ENCODE measurements at places on chromosomes 1 and 21.

- DNase-seq: no peak
Observed at GRCh38 chr21:31606081-31606874, 53.2 kb upstream of the SOD1 start.

DNA sequence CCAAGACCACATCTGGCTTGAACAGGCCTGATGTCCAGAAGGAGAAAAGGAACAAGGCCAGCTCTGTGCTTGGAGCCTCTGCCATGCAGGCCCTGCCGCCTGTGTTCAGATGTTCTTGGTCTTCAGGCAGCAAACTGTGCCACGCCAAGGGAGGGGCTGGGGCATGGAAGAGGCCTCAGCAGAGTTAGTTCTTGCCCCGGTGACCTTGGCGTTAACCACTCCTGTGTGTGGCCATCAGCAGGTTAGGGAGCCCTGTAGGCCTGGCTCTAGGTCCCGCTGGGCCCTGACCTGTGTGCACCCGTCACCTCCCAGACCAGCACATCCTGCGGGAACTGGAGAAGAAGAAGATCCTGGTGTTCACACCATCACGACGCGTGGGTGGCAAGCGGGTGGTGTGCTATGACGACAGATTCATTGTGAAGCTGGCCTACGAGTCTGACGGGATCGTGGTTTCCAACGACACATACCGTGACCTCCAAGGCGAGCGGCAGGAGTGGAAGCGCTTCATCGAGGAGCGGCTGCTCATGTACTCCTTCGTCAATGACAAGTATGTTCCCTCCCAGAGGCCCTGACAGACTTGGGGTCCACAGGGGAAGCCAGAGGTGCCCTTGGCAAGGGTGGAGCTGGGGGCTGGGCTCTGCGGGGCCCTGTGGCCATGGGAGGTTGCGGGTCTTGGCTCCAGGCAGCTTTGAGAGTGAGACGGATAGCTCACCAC is 7.1 kb downstream of the ZC3H12A start:
- no peak for DNase-seq

GRCh38 chr1:6108937-6109614 is 63.4 kb downstream of the KCNAB2 start:
- DNase-seq: peak; percentile 27

DNA sequence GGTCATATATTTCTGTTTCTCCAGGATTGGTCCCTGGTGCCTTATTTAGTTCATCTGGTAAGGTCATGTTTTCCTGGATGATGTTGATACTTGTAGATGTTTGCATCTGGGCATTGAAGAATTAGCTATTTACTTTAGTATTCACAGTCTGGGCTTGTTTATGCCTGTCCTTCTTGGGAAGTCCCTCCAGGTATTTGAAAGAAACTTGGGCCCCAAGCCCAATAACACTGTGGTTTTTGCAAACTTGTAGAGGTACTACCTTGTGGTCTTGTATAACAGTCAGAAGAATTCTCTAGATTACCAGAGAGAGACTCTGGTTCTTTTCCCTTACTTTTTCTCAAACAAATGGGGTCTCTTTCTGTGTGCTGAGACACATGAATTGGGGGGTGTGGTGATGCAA is 251.4 kb upstream of the B3GALT2 start:
- DNase-seq: no peak

- DNase-seq: no peak
Observed at GRCh38 chr1:207393610-207394009, 60.5 kb upstream of the CR2 start.

Data from stimulated activated CD4-positive, alpha-beta T cell treated with anti-CD3 and anti-CD28 coated beads, Interleukin-15, amount 100 ng/mL, for 48 hours (primary cell).